HepG2 (cell line): ENCODE measurements at places on chromosomes 6 and 20.

DNA sequence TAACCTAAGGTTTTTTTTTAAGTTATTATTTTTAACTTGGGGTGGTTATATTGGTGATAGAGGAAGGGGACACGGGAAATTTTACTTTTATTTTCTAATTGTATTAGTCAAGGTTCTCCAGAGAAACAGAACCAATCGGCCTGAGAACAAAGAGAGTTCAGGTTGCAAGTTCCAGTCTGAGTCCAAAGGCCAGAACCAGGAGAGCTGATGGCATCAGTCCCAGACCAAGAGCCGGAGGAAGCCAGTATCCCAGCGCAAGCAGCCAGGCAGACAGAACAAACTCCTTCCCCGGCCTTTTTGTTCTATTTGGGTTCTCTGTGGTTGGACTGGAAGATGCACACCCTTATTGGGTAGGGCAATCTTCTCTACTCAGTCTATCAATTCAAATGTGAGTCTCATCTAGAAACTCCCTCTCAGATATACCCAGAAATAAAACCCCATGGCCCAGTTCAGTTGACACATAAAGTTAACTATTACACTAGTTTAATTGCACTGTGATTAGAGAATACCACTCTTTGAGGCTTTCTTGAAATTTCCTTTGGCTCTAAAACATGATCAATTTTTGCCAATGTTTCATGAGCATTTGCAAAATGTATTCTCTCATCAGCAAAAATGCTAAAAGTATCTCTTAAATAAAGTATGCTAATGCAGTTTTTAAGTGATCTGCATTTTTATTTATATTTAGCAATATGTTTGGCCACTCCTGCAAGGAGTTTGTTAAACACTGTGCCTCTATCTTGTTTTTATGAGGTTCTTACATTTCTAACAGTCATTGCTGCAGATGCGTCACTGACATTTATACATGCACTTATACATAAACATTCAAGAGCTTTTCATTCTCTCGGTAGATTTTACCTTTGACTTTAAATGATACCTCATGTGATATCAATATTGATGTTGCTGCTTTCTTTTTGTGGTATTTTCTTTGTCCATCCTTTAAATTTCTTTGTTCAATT is 103.2 kb upstream of the SSTR4 start:
- DNase-seq = peak; percentile 59

- no peak for DNase-seq
Observed at GRCh38 chr6:50966532-50966931, 147.9 kb downstream of the TFAP2B start.

- DNase-seq = no peak
Observed at GRCh38 chr6:170063851-170064602, 226.9 kb downstream of the DLL1 start.

GRCh38 chr6:125485757-125486156 is 184.0 kb upstream of the HDDC2 start:
- no peak for DNase-seq

DNA sequence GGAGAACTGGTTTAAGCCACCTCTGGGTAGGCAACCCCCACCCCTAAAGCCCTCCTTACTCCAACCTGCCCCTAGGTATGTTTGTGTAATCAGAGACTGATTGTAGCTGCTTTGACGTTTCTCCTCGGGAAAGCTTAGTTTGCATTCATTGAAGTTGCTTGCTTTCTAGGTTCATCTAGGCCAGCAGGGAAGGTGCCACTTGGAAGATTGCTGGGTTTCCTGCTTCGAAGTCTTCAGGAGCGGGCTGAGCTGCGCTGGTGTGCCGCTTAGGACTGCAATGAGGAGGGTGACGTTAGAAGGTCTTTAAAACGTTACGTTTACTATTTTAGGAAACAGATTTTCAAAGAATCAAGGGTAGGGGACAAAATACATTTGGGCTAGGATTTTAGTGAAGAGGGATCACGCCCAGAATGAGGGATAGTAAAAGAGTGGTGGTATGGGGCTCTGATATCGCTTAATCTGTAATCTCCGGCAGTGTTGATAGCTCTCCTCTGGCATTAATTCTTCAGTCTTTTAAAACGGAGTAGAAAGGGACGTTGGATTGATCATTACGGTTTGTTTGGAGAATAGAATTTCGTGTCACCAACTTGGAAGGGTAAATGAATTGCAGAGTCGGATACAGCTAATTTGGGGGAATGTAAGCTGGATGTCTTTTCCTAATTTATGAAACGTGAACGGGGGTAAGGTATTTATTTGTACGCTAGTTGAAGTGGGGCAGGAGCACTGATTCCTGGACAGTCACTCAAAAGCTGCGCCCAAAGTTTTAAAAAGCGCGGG is 92.6 kb upstream of the PRDM1 start:
- no peak for DNase-seq

- no peak for DNase-seq
Observed at GRCh38 chr6:47064274-47064673, 22.1 kb upstream of the ADGRF1 start.

GRCh38 chr20:3885715-3886114 is 3.5 kb upstream of the PANK2 start:
- no peak for DNase-seq

DNA sequence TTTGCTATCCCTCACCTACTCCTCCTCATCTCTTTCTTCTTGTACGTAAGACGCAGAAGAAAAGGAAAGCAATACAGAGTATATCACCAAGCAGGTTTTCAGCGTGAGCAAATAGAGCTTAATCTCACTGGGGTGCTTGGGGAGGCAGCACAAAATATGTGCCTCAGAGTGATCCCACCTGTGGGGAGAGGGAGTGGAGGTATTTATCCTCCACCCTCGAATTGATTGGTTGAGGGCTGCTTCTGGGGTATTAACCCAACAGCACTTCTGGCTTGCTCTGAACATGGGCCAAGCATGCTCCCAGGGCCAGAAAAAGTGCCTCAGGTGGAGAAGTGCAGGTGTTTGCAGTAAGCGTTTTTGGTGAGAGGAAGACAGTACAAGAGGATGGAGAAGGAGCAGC is 78.5 kb upstream of the EYA2 start:
- DNase-seq = no peak

DNA sequence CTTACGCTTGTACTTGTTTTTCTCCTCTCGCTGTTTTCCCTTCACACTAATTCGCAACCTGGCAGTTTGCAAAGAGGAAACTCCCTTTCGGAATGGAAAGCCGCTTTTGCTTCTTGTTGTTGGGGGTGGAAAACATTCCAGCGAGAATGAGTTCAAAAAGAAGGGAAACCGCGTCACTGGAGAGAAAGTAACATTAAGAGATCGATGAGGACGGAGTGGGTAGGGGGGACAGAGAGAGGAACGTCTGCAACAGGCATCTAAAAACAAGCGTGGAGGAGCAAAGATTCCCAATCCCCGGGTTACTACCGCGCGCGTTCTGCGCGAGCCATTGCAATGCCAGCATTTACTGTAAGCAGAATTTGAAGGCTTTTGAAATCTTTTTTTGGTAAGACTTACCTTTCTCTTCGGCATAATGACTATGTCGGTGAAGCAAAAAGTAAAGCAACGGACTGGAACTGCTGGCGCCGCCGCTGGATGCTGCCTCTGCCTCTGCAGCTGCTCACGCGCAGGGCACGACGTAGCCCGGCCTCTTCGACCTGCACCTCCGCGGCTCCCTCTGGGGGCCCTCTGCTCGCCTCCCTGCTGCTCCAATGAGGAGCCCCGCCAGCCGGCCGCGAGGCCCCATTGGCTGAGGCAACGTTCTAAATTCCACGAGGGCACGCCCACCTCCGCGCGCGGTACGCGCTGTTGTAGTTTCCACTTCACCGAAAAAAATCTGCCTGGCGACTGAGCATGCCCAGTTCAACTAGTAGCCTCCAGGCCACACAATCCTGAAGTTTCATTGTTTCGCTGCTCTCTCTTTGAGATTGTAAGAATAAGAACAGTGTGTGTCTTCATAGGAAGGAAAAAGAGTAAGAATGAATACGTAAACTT is at the start of gene HMGN3:
Gene HMGN3 (minus strand): TSS at position 533 of the 873 bp plus-strand sequence.
- DNase-seq = peak; percentile 85

DNA sequence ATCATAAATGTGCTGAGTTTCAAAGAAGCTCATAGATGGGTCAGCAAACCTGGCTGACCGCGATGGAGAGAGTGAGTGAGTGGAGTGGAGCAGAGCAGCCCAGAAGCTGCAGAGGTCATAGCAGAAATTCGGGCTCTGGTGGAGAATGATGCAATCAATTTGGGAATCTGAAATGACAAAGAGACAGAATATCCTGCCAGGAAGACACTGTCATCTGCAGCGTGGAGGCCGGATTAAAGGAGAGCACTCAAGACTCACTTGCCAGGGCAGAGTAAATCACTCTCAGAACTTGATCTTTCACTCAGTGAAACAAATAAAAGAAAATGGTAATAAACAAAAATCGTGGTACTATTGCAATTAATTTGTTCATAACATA is 109.6 kb upstream of the RREB1 start:
- no peak for DNase-seq

DNA sequence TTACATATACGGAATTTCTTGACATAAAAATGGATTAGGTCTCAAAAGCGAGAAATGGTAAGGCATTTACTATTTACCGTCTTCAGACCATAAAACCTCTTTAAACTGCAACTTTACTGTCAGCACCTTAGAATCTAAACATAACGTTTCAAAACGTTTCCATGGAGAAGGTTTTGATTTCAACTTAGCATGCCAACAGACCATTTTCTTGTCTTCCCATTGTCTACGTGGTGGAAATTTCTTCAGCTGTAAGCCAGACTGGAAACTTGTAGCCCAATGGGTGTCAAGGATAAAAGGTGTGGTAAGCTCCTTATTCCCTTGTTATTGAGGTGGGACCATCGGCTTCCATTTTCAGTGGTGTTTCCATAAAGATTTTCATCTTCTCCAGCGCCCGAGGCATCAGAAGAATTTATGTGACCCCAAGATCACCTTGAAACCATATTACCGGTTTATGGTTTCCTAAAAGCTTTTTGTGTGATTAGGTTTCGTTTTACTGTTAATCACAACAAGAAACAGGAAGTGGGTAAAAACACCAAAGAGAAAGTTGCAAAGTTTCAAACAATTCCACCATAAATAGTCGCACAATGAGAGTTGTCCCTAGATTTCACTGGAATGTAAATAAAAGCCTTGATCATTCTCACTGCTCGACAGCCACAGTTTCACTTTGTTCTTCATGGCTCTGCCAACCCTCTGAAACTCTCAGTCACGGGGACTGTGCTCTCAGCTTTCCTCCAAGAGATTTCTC is 63.0 kb upstream of the CD2AP start:
- DNase-seq = peak; percentile 33

DNA sequence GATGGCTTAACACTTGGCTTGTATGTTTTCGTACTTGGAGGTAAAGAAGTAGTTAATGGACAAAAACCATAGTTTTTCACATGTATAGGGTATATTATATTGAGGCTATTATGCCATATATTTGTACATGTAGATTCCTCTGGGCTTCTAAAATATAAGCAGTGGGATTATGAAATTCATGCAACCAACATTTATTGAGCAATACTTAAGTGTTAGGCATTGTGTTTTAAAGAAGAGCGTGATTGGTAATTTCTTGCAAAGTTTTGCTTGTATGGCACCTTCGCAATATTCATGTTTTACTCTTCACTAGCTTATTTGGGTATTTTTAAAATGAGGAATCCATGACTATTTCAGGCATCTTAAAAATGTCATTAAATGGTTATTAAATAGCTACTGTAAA is 2.5 kb downstream of the TULP4 start:
- DNase-seq = no peak

DNA sequence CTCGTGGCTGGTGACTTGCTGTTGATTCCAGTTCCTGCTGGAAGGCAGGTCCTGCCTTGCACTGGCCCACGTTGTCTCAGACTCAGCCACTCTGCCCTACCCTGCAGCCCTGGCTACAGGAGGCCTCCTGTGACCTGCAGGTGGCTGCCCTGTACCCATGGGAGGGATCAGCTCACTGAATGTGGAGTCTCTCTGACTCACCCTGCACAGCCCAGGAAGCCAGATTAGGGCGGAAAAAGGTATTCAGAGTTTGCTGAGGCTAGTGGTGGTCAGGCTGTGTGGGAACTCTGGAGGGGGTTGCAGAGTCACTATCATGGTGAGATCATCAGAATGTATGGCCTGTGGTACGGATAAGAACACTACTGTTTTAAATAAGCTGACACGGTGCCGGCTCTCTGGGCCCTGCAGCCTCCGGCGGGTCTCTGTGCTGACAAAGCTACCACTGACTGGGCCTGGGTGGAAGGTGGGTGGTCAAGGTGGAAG is 24.7 kb upstream of the PYGB start:
- DNase-seq = peak; percentile 91

DNA sequence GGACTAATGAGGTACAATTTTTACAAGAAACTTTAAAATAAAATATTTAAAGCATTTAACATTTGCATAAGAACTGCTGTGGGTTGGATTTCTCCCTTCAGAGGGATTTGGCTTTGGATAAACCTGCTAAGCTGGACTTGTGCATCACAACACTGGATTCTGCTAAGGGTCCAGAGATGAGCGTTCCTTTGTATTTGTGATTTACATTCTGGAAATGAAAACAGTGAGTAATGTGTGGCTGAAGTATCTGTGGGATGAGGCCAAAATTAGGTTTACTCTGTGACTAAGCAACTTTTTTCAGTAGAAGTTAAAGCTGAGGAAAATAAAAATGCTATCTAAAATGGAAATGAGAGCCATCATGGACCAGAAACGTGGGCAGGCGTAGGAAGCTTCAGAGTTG is 494.3 kb downstream of the EPM2A start:
- DNase-seq = peak; percentile 26

DNA sequence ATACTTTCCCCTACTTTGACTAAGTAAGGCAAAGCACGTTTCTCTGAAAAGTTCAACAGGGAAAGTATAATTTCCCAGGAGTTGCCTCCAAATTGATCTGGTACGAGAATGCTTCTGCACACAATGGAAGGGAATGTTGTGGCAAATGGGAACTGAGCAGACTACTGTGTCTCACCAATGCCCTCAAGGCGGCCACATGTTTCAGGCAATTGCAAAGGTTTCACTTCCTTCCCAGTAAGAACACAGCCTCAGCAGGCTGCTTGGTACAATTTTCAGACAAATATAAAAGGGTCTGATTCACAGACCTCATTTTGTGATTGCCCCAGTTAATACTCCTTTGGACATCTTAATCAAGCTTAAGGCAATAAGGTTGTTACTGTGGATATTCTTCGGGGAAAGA is 71.2 kb downstream of the KIAA0319 start:
- DNase-seq = no peak

DNA sequence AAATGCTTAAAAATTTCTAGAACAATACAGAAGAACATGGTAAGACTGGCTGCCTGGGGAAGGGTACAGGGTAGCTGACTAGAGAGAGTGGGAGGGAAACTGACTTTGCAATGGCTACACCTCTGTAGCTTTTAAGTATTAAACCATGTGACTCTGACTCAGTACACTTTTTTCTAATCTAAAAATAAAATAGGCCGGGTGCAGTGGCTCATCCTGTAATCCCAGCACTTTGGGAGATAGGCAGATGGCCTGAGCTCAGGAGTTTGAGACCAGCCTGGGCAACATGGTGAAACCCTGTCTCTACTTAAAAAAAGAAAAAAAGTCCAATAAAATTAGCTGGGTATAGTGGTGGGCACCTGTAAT is 18.5 kb downstream of the ATP9A start:
- no peak for DNase-seq

GRCh38 chr6:151160929-151161757 is 78.6 kb upstream of the AKAP12 start:
- DNase-seq = peak; percentile 57

DNA sequence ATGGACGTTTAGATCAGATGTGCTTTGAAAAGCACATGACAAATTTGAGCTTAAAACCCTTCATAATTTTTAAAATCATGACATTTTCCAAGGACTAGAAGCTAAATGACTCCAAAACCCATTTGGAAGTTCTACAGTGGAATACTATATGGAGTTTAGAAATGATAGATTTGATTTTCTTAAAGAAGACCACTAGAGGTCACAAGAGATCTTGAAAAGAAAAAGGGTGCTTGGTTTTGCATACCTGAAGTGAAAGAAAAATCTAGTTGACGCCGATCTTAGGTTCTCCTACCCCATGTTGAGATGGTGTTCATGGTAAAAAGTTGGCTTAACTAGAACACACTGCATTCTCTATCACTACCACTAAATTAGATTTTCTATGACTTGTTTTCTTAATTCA is 31.5 kb downstream of the CFAP61 start:
- DNase-seq = peak; percentile 52
